ENCODE measurements at places on chromosomes 5 and 9. TPM values are rescaled to one million over a fixed set of nuclear protein-coding genes. Genes with fewer than 3 reads are reported as not detected.

ARAP3 gene
- 15.0 TPM for total RNA-seq

TBC1D13 gene
- 25.7 TPM for total RNA-seq

ABLIM3 gene
- 41.2 TPM for total RNA-seq

FBXL7 gene
- total RNA-seq, result 21.1 TPM

OR1J2 gene
- total RNA-seq, result 3.2 TPM

RGP1 gene
- total RNA-seq, result 23.0 TPM

HNRNPK gene
- total RNA-seq, result 392 TPM

SPINK4 gene
- not detected for total RNA-seq

DNA sequence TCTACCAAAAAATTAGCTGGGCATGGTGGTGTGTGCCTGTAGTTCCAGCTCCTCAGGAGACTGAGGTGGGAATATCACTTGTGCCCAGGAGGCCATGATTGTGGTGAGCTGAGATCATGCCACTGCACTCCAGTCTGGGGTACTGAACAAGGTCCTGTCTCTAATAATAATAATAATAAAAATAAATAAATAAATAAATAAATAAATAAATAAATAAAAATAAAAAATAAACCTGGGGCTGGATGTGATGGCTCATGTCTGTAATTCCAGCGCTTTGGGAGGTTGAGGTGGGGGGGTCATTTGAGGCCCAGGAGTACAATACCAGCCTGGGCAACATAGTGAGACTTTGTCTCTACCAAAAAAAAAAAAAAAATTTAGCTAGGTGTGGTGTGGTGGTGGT is 113.7 kb downstream of the ARHGEF28 start:
- peaks cover 17% of the 10 kb centered on the region for H3K4me1 ChIP-seq
- no peak for DNase-seq
- H3K27ac ChIP-seq, result no peak overlapping the region
- H3K36me3 ChIP-seq, result no peaks in the 10 kb centered on the region
- H3K4me3 ChIP-seq, result no peak overlapping the region

DNA sequence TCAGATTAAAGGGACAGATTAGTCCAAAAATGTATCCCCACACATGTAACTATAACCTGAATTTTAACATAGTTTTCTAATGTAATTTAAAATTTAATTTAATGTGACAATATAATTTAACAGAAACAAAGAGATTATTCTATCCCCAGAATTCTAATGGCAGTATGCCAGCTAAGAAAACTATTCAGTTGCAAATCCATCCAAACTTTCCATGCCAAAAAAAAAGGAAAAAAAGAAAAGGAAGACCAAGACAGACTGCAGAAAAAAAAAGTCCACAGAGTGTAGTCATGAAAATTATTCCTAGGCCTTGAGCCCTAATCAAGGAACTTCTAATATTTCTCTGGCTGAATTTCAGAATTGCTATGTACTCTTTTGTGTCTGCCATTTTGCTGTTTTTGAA is 217.6 kb downstream of the CDH18 start:
- DNase-seq, result no peak
- H3K27ac ChIP-seq, result no peak overlapping the region
- H3K27me3 ChIP-seq, result no peaks in the 10 kb centered on the region
- no peaks in the 10 kb centered on the region for H3K36me3 ChIP-seq
- H3K4me1 ChIP-seq, result no peaks in the 10 kb centered on the region
- no peak overlapping the region for H3K4me3 ChIP-seq

DNA sequence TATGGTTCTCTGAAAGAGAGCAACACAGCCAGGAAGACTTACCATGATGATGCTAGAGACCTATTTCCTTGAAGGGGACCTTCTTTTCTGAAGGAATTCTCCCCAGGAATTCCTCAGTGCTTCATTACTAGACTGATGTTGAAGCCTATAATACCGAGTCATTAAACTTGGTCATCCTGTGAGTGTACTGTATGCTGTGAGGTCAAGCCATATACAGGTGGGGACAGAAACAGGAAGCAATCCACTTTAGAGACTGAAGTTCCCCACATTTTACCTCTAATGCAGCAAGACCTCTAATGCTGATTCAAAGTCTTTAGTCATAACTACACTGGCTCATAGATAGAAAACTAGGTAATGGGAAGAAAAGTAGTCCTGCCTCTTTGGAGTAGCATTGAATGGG is 77.1 kb upstream of the RASEF start:
- H3K27ac ChIP-seq, result no peak overlapping the region
- H3K4me1 ChIP-seq, result no peaks in the 10 kb centered on the region
- H3K36me3 ChIP-seq, result no peaks in the 10 kb centered on the region
- DNase-seq, result no peak

- no peaks in the 10 kb centered on the region for H3K36me3 ChIP-seq
- no peaks in the 10 kb centered on the region for H3K27me3 ChIP-seq
- H3K4me1 ChIP-seq, result no peaks in the 10 kb centered on the region
- no peak overlapping the region for H3K27ac ChIP-seq
- peak overlapping the region; percentile 57 for H3K4me3 ChIP-seq
These were observed 66.3 kb downstream of the RGMB start for GRCh38 chr5:98839469-98840383.

DNA sequence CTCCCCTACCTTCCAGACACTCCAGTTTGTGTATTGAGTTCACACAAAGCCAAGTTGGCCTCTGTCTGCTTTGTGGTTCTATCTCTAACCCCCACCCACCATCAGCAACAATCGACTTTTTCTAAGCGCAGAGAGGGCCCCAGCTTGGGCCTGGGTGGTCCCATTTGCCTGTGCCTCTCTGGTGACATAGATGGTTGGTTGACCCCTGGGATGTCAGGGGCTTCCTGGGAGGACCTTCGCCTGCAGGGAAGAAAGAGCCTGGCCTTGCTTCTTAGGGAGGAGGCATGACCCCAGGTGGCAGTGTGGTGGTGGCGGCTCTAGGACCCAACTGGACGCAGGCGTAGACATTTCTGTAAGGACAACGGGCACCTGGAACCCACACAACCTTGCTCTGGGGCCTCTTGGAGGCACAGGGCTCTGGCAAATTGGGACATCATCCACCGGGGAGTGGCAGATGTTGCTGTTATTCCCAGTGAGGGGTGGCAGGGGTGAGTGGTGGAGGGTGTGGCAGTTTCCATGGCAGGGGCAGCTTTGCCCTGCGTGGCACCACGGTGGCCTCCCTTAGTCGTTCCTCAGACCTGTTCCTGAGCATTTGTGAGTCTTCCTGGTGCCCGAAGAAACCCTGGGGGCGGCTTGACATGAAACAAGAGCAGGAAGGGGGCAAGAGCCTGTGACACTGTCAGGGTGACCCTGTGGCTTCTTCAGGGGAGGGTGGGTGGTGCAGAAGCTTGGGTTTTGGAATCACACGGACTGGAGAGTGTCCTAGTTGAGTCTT is 171.0 kb upstream of the IER5L start:
- no peak overlapping the region for H3K4me3 ChIP-seq
- H3K27me3 ChIP-seq, result no peaks in the 10 kb centered on the region

- H3K36me3 ChIP-seq, result no peaks in the 10 kb centered on the region
- DNase-seq, result no peak
- no peaks in the 10 kb centered on the region for H3K27me3 ChIP-seq
- H3K4me3 ChIP-seq, result no peak overlapping the region
- no peak overlapping the region for H3K27ac ChIP-seq
- no peaks in the 10 kb centered on the region for H3K4me1 ChIP-seq
These were observed 458 bp downstream of the PRSS3 start for GRCh38 chr9:33795819-33796218.

- no peak for DNase-seq
- no peaks in the 10 kb centered on the region for H3K36me3 ChIP-seq
- H3K27ac ChIP-seq, result peak overlapping the region; percentile 96
- no peaks in the 10 kb centered on the region for H3K27me3 ChIP-seq
These were observed 586 bp upstream of the FCHO2 start for GRCh38 chr5:72955143-72955767.

DNA sequence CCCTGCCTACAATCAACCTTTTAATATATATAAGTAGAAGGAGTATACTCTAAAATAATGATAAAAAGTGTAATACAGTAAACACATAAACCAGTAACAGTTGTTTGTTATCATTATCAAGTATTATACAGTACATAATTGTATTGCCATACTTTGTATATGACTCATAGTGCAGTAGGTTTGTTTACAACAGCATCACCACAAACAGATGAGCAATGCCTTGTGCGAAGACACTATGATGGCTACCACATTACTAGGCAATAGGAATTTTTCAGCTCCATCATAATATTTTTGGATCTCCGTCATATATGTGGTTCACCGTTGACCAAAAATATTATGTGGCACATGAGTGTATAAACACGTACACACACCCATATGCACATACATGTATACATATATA is 69.7 kb upstream of the APC start:
- no peak overlapping the region for H3K27ac ChIP-seq
- no peaks in the 10 kb centered on the region for H3K36me3 ChIP-seq
- no peaks in the 10 kb centered on the region for H3K4me1 ChIP-seq
- H3K4me3 ChIP-seq, result no peak overlapping the region
- no peaks in the 10 kb centered on the region for H3K27me3 ChIP-seq
- DNase-seq, result no peak

GRCh38 chr9:106963684-106964083 is 100.7 kb downstream of the ZNF462 start:
- H3K4me3 ChIP-seq, result no peak overlapping the region
- no peaks in the 10 kb centered on the region for H3K4me1 ChIP-seq
- no peaks in the 10 kb centered on the region for H3K27me3 ChIP-seq
- DNase-seq, result no peak

DNA sequence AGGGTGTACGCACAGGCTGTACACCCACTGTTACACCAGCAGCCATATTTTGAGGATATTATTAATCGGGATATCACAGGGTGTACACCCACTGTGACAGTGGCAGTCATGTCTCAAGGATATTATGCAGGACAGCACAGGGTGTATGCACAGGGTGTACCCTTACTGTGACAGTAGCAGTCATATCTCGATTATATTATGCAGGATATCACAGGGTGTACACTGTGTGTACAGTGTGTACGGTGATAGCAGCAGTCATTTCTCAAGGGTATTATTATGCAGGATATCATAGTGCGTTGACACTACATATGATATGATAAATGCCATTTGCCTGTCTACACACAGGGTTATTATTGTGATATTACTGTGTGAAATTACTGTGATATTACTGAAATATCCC is 80.5 kb upstream of the SLC25A48 start:
- DNase-seq, result no peak
- no peaks in the 10 kb centered on the region for H3K27me3 ChIP-seq
- no peak overlapping the region for H3K27ac ChIP-seq
- no peaks in the 10 kb centered on the region for H3K4me1 ChIP-seq

GRCh38 chr5:79716839-79717238 is 27.2 kb downstream of the CMYA5 start:
- no peaks in the 10 kb centered on the region for H3K4me1 ChIP-seq
- H3K36me3 ChIP-seq, result no peaks in the 10 kb centered on the region
- H3K27me3 ChIP-seq, result no peaks in the 10 kb centered on the region
- no peak for DNase-seq
- no peak overlapping the region for H3K4me3 ChIP-seq

GRCh38 chr5:170006021-170006420 is 25.7 kb upstream of the INSYN2B start:
- no peaks in the 10 kb centered on the region for H3K4me1 ChIP-seq
- H3K36me3 ChIP-seq, result no peaks in the 10 kb centered on the region
- no peaks in the 10 kb centered on the region for H3K27me3 ChIP-seq
- no peak overlapping the region for H3K27ac ChIP-seq
- no peak overlapping the region for H3K4me3 ChIP-seq
- DNase-seq, result no peak

GRCh38 chr5:114243281-114243971 is 118.4 kb upstream of the KCNN2 start:
- H3K27ac ChIP-seq, result no peak overlapping the region
- H3K36me3 ChIP-seq, result no peaks in the 10 kb centered on the region
- no peaks in the 10 kb centered on the region for H3K4me1 ChIP-seq
- DNase-seq, result no peak
- H3K4me3 ChIP-seq, result no peak overlapping the region

DNA sequence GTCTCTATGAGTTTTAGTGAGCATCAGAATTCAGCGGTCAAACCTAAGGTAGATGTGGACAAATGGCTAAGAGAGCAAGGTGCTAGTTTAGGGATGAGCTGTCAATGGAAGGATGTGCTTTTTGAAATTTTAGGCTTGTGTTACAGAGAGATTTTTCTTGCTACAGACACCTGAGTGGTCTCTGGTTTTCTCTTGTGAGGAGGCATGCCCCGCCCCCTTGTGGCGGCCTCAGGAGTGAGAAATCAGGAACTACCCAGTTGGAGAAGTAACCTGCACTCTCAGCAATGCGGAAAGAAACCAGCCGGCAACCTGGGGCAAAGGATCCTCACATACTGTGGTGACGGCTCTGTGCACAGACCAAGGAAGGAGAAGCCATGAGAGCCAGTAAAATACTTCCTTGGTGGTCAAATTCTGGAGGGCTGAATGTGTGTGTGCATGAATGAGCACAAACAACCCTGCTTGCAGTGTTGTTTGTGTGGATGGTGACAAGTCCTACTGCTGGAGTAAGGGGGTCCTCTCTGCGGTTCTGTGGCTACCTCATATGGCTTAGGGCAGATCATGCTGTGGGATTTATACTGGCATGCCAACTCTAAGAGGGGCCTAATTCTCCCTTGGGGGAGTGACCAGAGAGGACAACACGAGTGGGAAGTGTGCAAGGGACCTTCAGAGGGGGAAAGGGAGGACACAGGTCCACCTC is 16.7 kb upstream of the HSD17B4 start:
- no peaks in the 10 kb centered on the region for H3K27me3 ChIP-seq
- no peak overlapping the region for H3K27ac ChIP-seq
- H3K4me3 ChIP-seq, result no peak overlapping the region
- H3K4me1 ChIP-seq, result no peaks in the 10 kb centered on the region
- no peak for DNase-seq

DNA sequence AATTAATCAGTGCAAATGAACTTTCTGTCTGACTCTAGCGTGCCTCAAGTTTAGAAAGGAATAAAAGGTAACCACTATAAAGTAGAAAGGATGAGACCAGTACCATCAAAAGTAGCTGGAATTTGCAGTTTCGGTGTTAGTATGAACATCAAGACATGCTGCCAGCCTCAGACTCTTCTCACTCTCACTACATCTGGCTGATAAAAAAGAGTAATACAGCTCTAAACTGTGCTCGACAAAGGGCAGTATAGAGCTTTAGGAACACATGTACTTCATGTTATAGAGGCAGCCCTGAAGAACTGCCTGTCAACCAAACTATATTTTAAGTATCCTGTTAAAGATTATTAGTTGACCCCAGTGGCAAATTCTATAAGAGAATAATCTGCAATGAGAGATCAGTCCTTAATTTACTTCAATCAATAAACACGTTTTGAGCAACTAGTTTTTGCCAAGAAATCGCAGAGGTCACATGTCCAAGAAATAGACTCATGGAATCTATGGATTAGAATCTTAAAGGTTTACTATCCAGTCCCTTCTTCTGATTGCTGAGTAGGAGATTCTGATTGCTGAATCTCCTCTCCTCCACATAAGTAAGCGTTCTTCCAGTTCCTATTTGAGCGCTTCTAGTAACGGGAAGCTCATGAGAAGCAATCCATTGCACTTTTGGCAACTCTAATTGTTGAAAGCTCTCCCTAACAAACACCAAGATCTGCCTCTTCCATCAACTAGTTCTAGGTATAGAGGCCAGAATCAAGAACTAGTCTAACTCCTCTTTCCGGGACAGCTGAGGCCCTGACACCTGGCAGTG is 941 bp downstream of the XPA start:
- peak overlapping the region; percentile 92 for H3K4me3 ChIP-seq
- H3K27ac ChIP-seq, result peak overlapping the region; percentile 85
- H3K4me1 ChIP-seq, result peaks cover 13% of the 10 kb centered on the region
- no peak for DNase-seq

GRCh38 chr5:154278186-154278585 is 87.7 kb downstream of the GALNT10 start:
- no peaks in the 10 kb centered on the region for H3K27me3 ChIP-seq
- no peak for DNase-seq
- no peak overlapping the region for H3K27ac ChIP-seq

- H3K27me3 ChIP-seq, result no peaks in the 10 kb centered on the region
- H3K4me1 ChIP-seq, result peaks cover 12% of the 10 kb centered on the region
- peak; percentile 65 for DNase-seq
- H3K27ac ChIP-seq, result peak within 1 kb of the TSS; percentile 94
These were observed at the start of the genes ITGA1 and PELO for GRCh38 chr5:52787600-52788504. Gene ITGA1, plus strand, starts transcription at chr5:52787916. Its CDS starts 438 bp downstream, at chr5:52788354. Gene PELO, plus strand, starts transcription at chr5:52787916. Its CDS starts 12,479 bp downstream, at chr5:52800395.
